Neural crest cell (in vitro differentiated cells): ENCODE measurements at places on chromosomes 3 and 15.

DNA sequence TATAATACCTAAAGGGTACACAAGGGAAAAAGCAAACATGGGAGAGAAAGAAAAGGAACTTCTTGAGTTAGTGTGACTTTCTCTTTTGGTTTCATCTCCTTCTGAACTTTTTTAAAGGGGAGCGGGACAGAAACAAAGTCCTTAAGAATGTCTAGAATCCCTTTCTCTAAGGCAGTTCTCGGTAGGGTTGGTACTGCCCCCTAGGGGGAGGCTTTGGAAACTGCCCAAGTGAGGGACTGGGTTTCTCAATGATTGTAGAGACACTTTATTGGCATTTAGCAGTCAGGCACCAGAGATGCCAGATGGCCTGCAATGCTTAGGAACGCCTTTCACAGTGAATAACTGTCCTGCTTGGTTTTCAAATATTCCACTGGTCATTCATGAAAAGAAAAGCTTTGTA lies 172.7 kb downstream of the WDR72 start:
- DNase-seq, result peak; percentile 52

DNA sequence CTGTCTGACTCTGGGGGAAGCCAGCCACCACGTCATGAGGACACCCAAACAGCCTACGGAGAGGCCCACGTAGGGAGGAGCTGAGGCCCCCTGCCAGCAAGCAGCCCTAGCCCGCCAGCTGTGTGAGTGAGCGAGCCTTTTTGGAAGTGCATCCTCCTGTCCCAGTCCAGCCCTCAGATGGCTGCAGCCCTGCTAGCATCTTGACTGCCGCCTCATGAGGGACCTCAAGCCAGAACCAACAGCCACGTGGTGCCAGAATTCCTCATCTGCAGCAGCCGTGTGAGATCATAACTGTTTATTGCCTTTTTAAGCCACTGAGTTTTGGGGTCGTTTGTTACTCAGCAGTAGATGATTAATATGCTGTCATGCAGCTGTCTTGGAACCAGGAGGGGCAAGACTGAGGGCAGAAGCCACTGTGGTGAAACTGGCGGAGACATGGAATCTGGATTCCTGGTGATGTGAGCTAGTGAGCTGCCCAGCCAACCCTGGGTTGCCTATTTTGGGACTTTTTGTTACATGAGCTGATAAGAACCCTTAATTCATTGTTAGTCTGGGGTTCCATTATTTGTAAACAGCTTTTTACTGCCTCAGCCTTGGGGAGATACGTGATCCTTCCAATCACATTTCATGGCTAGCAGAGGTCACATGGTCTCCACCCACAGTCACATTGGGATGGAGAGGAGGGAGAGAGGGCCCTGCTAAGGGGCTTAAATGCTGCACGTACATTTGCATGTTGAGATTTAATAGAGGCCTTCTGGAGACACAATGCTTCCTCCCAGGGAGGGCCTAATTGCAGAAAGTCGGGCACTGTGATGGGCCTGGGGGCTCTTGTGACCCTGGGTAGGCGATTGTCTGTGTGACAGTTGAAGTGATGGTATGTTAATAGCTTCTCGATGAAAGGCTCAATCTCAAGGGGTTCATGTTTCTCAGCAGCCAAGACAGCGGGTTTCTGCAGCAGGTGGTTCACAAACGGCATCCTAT lies 73.8 kb downstream of the RPLP1 start:
- no peak for DNase-seq

DNA sequence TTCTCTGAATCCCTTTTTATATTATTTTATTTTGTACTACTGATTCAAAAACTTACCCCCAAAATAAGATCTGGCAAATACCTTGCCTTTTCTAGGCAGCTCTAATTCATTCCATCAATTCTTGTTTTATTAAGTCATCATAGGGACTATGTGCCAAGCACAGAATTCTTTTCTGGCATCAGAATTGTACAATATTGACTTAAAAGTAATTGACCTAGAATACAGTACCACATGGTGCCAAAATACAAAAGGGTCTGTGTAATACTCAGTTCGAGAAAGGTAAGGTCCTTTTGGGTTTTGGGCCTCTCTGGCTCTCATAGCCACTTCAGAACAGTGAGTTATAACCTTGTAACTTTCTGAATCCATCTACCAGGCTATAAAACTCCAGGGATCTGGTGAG lies 46.2 kb downstream of the KBTBD8 start:
- no peak for DNase-seq

DNA sequence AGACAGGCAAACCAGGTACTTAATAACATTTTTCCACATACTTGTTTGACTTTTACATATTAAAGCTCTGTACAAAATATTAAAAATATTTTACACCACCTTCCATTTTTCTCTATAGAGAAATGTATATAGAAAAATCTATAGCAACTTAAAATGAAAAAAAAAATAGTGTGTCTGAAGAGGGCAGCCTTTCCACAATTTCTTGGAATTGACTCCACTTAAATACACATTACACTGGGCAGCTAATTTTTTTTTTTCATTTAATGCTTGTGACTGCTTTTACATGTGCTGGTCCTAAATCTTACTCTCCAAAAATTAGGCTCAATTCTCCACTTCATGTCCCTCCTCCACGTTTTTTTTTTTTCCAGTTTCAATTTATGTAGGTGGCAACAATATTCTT lies 427.0 kb upstream of the RBMS3 start:
- no peak for DNase-seq

GRCh38 chr3:166307756-166308350 lies 470.6 kb upstream of the BCHE start:
- no peak for DNase-seq

- DNase-seq, result no peak
Measured at GRCh38 chr3:103002425-103003176, 567.8 kb downstream of the ZPLD1 start.

DNA sequence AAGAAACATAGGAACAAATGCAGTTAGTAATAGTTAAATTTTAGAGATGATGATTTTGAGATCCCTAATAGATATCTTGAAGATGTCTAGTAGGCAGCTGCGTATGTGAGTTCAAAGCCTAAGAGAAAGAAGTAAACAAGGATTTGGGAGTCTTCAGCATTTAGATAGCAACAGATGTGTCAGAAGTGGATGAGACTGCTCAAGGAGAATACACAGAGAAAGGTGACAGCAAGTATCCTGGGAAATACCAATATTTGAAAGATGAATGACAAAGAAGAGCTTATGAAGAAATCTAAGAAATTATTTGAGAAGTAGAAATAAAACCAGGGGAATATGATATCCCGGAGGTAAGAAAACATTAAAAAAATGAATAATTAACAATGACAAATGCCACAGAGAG lies 130.9 kb downstream of the PCCB start:
- no peak for DNase-seq

DNA sequence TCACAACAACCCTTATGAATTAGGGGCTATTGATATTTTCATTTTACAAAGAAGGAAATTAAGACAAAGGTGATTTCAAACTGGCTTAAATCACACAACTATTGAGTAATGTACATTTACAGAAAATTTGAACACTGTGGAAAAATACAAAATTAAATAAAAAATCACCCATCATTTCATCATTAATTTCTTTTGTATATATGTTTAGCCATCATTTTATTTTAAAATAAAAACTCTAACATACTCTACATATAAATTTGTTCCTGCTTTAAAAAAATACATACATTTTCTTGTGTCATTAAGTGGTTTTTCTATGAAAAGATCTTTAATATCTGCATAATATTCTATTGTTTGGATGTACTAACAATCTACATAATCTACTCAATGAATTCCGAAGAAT lies 20.2 kb downstream of the CLDN11 start:
- DNase-seq, result no peak

DNA sequence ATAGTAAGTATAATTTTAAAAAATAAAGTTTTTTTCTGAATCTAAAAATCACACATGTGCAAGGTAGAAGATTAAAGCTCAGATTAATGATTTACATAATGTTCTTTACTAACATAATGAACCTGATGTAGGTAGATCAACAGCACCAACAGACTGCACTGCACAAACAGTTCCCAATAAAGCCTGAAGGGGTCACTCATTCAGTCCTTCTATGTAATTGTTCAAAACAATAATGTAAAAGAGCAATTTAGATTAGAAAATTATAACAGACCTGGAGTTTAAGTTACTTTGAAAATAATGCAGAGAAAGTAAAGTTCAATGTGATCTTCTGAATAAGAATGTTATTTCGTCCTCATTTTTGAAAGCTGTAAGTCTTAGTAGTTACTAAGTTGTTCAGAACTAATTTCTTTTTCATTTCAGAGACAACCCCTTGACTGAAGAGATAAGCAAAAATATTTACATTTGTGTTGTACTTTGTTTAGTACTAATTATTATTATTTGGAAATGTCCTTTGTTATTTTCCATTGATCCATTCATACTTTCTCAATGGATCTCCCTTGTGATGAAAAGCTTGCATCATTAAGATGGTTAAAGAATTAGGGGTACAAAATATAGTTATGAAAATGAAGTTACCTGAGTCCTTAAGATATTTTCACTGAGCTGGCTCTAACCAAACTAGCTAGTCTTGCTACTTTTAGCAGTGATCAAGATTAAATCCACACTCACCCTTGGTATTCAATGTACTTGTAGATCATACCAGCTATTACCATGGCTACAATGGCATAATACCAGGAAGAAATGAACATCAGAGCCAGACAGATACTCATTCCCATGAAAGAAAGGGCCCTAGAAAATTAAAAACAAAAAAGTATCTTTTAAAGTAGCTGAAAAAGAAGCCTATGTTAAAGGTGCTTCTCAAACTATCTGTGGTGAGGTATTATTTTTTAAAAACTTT lies 16.8 kb downstream of the EMC4 start:
- no peak for DNase-seq

- DNase-seq, result no peak
Measured at GRCh38 chr3:83765956-83766355, 1192.8 kb upstream of the CADM2 start.

- no peak for DNase-seq
Measured at GRCh38 chr15:61041886-61042285, 187.2 kb downstream of the RORA start.

DNA sequence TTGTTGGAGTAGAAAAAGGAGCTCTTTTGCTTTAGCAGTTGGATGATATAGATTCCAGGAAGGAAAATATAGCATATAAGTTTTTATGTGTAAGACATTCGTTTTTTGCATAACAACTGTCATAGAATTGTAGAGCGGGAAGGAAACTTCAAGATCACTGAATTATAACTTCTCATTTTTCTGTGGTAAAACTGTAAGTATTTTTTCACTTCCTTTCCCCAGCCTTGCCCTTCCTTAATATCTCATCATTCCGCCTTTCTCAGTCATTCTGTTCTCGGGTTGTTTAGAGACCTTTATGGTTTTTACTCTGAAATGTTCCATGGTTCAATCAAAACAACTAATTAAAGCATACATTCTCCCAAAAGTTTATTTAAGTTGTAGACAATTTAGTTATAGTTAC lies 1.1 kb downstream of the EAF2 start:
- DNase-seq, result no peak

- no peak for DNase-seq
Measured at GRCh38 chr3:168116279-168116678, 20.6 kb upstream of the GOLIM4 start.

DNA sequence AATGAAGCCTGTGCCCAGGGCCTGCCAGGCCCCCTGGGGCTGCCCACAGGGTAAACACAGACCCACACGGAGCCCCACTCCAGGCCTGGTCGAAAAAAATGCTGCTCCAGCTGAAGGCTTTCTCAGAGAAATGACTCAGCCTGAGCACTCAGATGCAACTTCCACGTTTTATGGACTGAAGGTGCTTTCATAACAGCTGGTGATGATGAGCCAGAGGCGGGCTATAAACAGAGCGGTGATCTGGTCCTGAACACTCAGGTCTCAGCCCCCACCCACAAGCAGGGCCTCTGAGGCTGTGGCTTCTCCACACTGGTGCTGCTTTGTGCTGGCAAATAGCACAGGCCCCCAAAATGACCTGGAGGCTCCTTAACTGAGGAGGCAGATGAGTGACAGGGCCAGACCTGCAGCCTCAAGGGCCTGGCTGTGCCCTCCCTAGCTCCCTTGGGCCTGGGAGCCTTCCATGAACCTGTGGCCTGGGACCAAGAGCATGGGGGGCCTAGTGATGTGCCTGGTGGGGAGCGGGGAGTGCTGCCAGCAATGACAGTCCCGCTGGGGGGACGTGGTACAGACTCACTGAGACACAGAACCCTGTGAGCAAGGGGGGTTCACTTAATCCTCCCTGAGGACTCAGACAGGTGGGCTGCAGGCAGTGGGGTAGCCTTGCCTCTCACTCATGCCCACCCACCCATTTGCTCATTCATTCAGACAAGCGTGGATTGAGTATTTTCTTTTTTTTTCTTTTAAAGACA lies 23.0 kb upstream of the FURIN start:
- DNase-seq, result no peak

- DNase-seq, result peak; percentile 38
Measured at GRCh38 chr3:171829841-171830517, 13.2 kb upstream of the TMEM212 start.

DNA sequence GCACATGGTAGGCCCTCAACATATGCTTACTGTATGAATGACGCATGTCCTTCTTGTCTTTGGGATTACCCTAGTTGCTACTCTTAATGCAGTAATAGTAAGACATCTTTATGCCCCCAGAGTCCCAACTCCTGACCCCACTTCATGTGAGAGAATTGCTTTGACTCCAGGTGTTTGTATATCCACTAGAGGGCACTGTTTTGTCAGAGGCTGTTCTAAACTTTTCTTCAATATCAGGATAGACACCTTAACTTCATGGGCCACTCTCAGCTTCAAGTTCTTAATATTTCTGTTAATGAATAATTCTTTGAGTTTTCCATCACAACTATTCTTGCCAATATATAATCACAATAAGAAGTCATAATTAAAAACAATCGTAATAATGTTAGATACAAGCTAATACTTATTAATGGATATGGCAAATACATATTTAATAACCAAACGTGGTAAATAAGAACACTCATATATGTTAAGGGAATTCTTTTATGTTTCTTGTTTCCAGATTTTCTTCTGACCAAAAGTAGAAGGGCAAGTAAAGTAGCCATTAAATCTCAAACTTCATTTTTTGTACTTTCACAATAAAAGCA lies 337.2 kb upstream of the DNAJC19 start:
- DNase-seq, result no peak

GRCh38 chr3:150359381-150359780 lies 48.7 kb upstream of the TSC22D2 start:
- DNase-seq, result no peak

DNA sequence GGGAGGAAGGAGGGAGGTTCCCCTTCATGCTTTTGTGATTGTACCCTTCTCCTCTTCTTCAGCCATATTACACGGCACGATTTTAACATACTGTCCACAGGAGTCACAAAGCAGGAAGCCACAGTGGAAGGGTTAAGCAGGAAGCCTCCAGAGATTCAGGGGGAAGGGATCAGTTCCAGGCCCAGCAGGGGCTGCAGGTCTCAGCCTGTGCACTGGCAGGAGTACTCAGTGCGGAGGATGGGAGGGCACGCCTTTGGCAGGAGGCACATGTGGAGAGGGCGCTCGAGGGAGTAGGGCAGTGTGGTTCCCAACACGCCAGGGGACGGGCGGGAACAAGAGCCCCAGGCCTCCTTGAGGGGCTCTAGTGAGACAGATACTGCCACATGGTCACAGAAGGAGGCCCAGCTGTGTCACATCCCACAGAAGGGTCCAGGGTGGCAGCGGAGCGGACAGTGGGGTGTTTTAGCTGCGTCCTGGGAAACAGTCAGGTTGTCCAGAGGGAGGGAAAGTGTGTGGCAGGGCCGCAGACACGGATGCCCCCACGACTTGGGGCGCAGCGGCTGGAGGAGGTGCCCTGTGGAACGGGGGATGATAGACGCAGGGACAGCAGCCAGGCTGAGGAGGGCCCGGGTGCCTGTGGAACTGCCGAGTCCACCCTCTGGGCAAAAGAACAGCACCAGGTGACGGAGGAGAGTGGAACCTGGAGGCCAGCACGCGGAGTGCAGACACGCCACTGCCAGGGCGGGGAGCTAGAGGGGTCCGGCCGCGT lies 77.5 kb downstream of the CHSY1 start:
- no peak for DNase-seq

GRCh38 chr3:108022256-108023150 lies 68.3 kb downstream of the CD47 start:
- DNase-seq, result no peak
